ENCODE measurements at places on chromosomes 1 and 21.

- DNase-seq, result no peak
Measured at GRCh38 chr1:83822208-83822607, 176.7 kb downstream of the TTLL7 start.

DNA sequence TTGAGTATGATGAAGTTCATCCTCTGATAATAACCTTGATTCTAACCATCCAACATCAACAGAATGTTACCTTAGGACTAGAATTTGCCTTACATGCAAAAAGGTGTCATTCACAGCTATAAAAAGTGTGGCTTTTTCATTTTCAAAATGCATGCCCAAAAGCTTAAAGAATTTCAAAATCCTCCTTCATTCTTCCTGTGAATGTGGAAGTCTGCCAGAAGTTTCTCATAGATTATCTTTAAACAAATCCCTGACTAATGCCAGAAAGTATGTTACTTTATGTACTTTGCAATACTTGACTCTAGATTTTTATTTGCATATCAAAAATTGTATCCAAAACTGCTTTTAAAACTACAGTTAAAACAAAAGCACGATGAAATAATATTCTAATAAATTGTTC, 270.6 kb upstream of the ZRANB2 start:
- peak; percentile 79 for DNase-seq

GRCh38 chr1:236568285-236568894, 35.9 kb downstream of the HEATR1 start:
- no peak for DNase-seq

DNA sequence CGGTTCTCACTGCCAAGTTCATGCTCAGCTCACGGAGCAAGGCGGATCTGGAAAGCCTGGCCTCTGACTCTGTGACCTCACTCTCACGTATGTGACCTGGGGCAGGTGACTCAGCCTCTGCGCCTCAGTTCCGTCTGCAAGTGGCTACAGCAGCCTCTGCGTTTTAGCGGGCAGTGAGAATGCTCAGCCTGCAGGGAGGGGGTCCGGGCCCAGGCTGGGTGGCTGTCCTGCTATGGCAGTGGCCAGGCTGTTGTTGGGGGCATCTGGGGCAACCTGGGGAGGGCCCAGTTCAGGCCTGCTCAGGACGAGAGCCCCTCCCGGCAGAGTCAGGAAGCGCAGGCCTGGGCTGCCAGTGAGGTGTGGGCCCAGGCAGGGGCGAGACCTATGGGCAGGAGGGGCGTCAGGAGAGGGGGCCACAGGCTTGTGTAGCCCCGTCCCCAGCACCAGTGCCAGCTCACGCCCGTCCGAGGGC, 27.9 kb downstream of the ARHGEF16 start:
- peak; percentile 29 for DNase-seq

DNA sequence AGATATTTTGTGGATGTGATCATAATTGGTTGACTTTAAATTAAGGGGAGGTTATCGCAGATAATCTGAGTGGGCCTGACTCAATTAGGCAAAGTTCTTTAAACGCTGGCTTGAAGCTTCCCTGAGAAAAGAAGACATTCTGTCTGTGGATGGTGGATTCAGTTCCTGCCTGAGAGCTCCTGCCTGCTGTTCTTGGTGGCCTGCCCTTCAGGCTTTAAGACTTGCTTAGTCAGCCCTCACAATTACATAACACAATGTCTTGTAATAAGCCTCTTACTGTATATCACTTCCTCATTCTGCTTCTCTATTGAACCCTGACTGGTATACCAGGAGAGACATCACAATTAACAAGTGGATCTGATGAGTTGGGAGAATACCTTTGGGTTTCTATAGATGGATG, 50.2 kb downstream of the KCNJ6 start:
- no peak for DNase-seq

GRCh38 chr1:32221581-32221979, 573 bp downstream of the TMEM234 start:
- DNase-seq, result no peak

GRCh38 chr1:231770506-231771175, 144.1 kb downstream of the DISC1 start:
- DNase-seq, result no peak

DNA sequence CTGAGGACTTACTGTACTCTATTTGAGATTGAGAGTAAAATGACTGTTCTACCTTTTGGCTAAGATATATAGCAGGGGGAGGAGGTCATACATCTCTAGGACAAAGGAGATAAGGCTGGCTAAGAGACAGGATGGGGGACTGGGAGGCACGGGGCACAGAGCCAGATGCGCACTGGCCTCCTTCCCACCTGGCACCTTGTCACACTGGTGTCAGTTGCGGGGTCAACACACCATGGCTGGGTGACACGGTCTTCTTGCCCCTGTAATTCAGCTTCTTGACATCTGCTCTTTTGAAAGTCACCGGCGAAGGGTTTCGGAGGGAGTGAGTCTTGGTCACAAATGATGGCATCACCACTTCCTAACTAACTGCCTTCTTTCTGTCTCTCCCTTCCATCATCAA, 177.3 kb downstream of the ZSCAN20 start:
- DNase-seq, result no peak

DNA sequence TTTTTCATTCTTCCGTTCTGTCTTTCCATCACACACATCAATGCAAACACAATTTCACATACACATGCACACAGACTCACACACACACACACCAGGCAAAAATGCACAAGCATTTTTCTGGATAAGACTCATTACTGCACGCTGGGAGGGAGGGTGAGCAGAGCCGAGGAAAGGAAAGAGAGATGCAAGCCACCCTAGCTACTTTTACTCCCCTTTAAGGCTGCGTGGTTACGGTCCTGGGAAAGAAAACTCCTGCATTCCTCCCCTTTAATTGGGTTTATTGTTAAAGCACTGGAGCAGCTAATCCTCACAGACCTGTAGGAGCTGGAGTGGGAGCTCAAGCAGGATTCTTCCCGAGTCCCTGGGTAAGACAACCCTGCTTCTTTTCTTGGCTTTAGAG, at the start of gene CAMK1G:
Gene CAMK1G (plus strand): TSS at position 307 of the 400 bp plus-strand sequence. CDS start 11,270 bp downstream, outside the sequence.
- peak; percentile 39 for DNase-seq

GRCh38 chr21:25396135-25396711, 211.1 kb downstream of the MRPL39 start:
- no peak for DNase-seq

- no peak for DNase-seq
Measured at GRCh38 chr1:117136749-117137148, 15.2 kb upstream of the TRIM45 start.

GRCh38 chr1:91844862-91845528, 41.0 kb downstream of the TGFBR3 start:
- DNase-seq, result peak; percentile 98

DNA sequence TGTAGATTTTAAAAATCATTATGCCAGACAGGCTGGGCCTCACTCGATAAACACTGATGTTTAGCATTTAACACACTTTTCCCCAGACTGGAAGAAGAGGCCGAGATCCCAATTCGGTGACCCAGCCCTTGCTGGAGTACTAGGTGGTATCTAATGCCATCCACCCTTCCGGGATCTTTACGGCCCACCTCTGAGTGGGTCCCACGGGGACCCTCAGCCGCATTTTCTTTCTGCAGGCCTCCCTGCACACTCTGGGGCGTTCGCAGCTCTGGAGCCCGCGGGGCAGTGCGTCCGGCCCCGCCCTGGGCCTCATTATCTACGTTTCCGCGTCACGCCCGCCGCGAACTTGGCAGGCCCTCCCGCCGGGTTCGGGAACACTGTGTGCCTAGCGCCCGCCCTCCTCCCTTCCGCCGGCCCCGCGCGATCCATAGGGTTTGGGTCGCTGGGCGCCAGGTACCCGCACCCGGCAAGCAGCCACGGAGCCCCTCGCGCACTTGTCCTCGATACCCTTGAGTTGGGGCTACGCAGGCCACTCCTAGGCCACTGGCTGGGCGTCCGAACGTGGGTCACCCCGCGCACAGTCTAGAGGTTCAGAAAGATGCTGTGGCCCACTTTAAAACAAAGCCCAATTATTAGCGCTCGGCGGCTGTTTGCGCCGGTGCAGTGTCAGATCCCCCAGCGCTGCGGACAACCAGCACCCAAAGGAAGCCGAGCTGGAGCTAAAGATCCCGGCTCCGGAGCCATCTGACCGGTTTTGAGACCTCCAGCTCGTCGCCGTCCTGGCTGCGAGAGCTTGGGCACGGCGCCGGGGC, 950 bp upstream of the EVA1C start:
- peak; percentile 77 for DNase-seq

GRCh38 chr1:13775916-13776315, 75.9 kb downstream of the PRDM2 start:
- DNase-seq, result peak; percentile 58

DNA sequence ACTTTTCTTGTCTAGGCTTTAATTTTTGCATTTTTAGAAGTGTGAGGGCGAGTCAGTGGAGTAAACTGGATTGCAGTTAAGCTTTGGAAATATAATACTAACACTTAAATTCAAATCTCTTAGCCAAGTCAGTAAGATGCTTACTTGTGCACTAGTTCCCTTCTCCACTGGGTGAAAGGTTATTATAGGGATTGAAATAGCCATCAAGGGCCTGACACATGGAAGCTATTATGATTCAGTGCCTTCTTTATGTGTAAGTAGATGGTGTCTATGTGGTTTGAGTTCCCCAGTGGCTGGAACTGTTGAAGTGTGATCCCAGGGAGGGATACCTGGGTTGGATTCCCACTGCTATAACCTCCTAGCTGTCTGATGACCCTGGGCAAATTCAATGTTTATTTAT, 24.7 kb upstream of the DMRTA2 start:
- peak; percentile 66 for DNase-seq

GRCh38 chr1:17731460-17731859, 23.7 kb upstream of the ACTL8 start:
- DNase-seq, result no peak
